T-cell (primary cell): ENCODE measurements at places on chromosomes 11 and 22. TPM values are rescaled to one million over a fixed set of nuclear protein-coding genes. Genes with fewer than 3 reads are reported as not detected.

Gene TBX10
- not detected for total RNA-seq

Gene ELMOD1
- not detected for total RNA-seq

Gene MS4A8
- not detected for total RNA-seq

Gene CSF2RB
- total RNA-seq, result 3.6 TPM

Gene CLCF1
- total RNA-seq, result 4.1 TPM

Gene OR52H1
- total RNA-seq, result 0.25 TPM

Gene SOX10
- not detected for total RNA-seq

Gene FOLH1
- total RNA-seq, result not detected

Gene GAB2
- 17.2 TPM for total RNA-seq

Gene SLC35F2
- 10.9 TPM for total RNA-seq

Gene SCN2B
- not detected for total RNA-seq

Gene SYT9
- total RNA-seq, result not detected

Gene TYR
- not detected for total RNA-seq

Gene HEPN1
- not detected for total RNA-seq

Gene CYP2D6
- total RNA-seq, result 4.5 TPM

Gene NLRP6
- total RNA-seq, result 27.7 TPM

Gene EMSY
- 38.0 TPM for total RNA-seq

Gene VSIG2
- total RNA-seq, result 0.98 TPM

Gene USP2
- 3.2 TPM for total RNA-seq

Gene DSCAML1
- 0.49 TPM for total RNA-seq

Gene OR5B2
- total RNA-seq, result not detected

Gene GDPD4
- not detected for total RNA-seq

Gene TMPRSS5
- total RNA-seq, result 1.5 TPM

Gene MEI1
- 52.7 TPM for total RNA-seq

Gene RIMBP3C
- total RNA-seq, result not detected

Gene CYTH4
- total RNA-seq, result 165 TPM

Gene KCNJ11
- total RNA-seq, result 0.51 TPM

Gene LRRC74B
- total RNA-seq, result not detected

Gene FREY1
- 6.8 TPM for total RNA-seq

Gene TANGO2
- total RNA-seq, result 29.9 TPM

Gene PNPLA3
- 0.26 TPM for total RNA-seq

Gene BIK
- total RNA-seq, result 2.7 TPM

Gene TSPAN18
- 59.1 TPM for total RNA-seq

Gene OR2AG2
- not detected for total RNA-seq

Gene CCDC81
- total RNA-seq, result 0.82 TPM

Gene CHRM4
- 0.18 TPM for total RNA-seq

Gene RTN4RL2
- 1.1 TPM for total RNA-seq

Gene RFPL1
- total RNA-seq, result not detected

Gene LARGE1
- total RNA-seq, result 6.1 TPM

Gene SH3BP1
- total RNA-seq, result 92.0 TPM

Gene CRYAB
- not detected for total RNA-seq

Gene RIBC2
- total RNA-seq, result 0.61 TPM

Gene FADS2
- total RNA-seq, result 2.8 TPM

Gene B4GALNT4
- total RNA-seq, result 4.8 TPM

Gene SMTN
- 10.1 TPM for total RNA-seq

Gene RGL4
- 28.9 TPM for total RNA-seq

Gene FLRT1
- total RNA-seq, result not detected

Gene CHRM1
- not detected for total RNA-seq

Gene KLHL35
- 0.33 TPM for total RNA-seq

Gene TSPAN4
- 5.4 TPM for total RNA-seq

Gene NCF4
- total RNA-seq, result 16.1 TPM

Gene BRSK2
- 0.86 TPM for total RNA-seq

Gene LDHAL6A
- not detected for total RNA-seq
